ENCODE measurements at places on chromosomes 1 and 21.

GRCh38 chr21:44282370-44282769 lies 3.3 kb upstream of the AIRE start:
- DNase-seq: no peak

DNA sequence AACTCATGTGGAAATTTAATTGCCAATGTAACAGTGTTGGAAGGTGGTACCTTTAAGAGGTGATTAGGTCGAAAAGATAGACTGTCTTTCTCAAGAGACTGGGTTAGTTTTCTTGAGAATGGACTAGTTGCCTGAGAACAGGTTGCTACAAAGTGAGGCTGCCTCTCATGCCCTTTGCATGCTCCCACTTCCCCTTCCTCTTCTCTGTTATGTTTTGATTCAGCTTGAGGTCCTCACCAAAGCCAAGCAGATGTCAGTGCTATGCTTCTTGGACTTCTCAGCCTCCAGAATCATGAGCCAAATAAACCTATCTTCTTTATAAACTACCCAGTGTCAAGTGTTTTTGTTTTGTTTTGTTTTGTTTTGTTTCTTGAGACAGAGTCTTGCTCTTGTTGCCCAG lies 187.0 kb upstream of the RUNX1 start:
- DNase-seq: no peak

- no peak for DNase-seq
Measured at GRCh38 chr1:212944229-212944901, 6.0 kb upstream of the VASH2 start.

- no peak for DNase-seq
Measured at GRCh38 chr1:7527733-7528045, 243.4 kb upstream of the VAMP3 start.

GRCh38 chr1:84492726-84493125 lies 13.5 kb upstream of the SPATA1 start:
- DNase-seq: no peak

GRCh38 chr1:195530961-195531360 lies 1077.3 kb downstream of the KCNT2 start:
- DNase-seq: no peak

GRCh38 chr1:76068542-76068941 lies 6.0 kb upstream of the ST6GALNAC3 start:
- no peak for DNase-seq

DNA sequence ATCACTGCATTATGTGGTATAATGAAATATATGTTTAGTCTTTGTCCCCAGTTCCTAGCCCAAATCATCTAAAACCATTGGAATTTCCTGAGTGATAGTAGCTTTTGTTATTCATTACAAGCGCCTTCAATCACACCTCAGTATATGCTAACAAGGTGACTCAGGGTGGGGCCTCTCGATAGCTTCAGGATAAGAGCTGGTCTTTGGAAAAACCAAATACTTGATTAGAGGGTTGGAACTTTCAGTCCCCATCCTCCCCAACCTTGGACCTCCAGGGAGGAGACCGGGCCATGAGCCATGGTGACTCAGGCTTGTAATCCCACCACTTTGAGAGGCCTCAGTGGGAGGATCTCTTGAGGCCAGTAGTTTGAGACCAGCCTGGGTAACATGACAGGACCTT lies 5.1 kb upstream of the BRDT start:
- DNase-seq: no peak

- DNase-seq: no peak
Measured at GRCh38 chr1:214510914-214511638, 40.3 kb downstream of the PTPN14 start.

- peak; percentile 3 for DNase-seq
Measured at GRCh38 chr1:60809204-60809980, 273.0 kb upstream of the NFIA start.

GRCh38 chr1:150176593-150176992 lies 26.9 kb downstream of the PLEKHO1 start:
- no peak for DNase-seq

- no peak for DNase-seq
Measured at GRCh38 chr1:234260578-234260977, 112.7 kb upstream of the COA6 start.

- DNase-seq: no peak
Measured at GRCh38 chr1:219413536-219413935, 199.4 kb downstream of the ZC3H11B start.

GRCh38 chr1:210144736-210145135 lies 87.9 kb upstream of the SERTAD4 start:
- no peak for DNase-seq

GRCh38 chr1:66852870-66853269 lies 51.8 kb upstream of the INSL5 start:
- DNase-seq: no peak

DNA sequence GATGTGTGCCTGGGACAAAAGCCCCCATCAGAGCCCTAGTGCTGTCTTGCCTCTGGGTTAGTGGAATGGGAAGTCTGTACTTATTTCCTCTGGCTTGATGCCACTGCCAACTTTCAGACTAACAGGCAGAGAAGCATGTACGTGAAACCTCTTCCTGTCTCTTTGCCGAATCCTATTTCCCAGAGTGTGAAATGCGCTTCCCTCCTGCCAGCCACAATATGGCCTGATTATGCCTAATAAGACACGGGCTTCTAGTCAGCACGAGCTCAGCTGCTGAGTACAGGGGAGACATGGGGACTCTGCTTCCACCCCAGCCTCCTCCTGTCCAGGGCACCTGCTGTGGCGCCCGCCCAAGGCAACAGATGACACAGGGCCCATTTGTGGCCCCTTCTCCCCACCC lies 111.4 kb downstream of the KCND3 start:
- no peak for DNase-seq

DNA sequence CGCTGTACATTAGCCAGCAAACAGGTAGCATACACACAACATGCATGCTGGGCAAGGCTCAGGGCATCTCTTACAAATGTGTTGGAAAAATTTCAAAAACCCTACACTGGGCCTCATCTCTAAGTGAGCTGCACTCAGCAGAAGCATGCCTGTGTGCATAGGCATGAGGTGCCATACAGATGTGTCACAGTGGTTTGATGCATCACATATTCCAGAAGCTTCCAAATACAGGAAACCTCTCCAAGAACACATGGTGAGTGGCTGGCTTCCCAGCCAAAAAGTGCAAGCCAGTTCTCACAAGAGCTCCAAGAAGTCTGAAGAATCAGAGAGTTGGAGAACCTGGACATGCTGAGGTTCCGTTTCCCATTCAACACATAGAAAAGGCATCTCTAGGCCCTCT lies 58.3 kb downstream of the CD46 start:
- DNase-seq: no peak

Data from AG04449 (cell line).